ENCODE measurements at places on chromosomes 3 and 15.

DNA sequence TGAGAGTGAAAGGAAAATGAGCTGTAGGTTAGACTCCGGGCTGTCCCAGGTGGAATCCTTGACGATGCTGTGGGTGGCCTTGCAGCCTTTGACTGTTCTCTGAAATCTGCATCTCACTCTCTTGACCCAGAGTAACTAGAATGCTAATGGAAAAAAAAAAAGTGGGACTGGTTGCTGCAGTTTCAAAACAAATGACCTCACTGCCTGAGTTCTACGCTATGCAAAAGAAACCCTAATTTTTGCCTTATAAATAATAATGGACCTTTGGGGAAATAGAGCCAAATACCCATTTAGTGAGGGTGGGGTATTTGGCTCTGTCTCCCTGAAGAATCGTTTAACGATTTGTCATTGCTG, 309.7 kb upstream of the C2CD4B start:
- DNase-seq = no peak

GRCh38 chr3:191492601-191493000, 31.6 kb downstream of the PYDC2 start:
- no peak for DNase-seq

GRCh38 chr3:110814170-110815007, 257.2 kb upstream of the NECTIN3 start:
- DNase-seq = peak; percentile 25

DNA sequence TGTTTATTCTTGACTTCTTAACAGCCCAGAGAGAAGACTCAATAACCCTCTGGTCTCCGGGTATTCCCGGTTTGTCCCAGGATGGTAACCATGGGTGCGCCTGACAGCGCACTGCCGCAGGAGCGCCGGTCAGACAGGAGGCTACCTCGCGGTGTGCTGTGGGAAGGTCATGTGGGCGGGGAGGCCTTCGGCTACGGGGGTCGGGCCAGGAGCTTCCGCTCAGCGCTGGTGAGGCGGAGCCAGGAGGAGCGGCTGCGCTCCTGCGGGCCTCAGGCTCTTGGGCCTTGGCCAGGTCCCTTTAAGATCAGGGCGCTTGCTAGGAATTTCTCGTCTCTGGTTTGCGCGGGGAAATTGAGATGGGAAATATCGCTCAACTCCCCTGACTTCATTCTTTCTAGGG, 182.3 kb upstream of the NDN start:
- no peak for DNase-seq

GRCh38 chr3:30401971-30402370, 204.4 kb upstream of the TGFBR2 start:
- no peak for DNase-seq

GRCh38 chr3:107978131-107979055, 112.4 kb downstream of the CD47 start:
- DNase-seq = no peak

GRCh38 chr3:115156046-115156654, 9.1 kb upstream of the ZBTB20 start:
- no peak for DNase-seq

GRCh38 chr3:38644662-38645053, 4.8 kb downstream of the SCN5A start:
- DNase-seq = no peak

DNA sequence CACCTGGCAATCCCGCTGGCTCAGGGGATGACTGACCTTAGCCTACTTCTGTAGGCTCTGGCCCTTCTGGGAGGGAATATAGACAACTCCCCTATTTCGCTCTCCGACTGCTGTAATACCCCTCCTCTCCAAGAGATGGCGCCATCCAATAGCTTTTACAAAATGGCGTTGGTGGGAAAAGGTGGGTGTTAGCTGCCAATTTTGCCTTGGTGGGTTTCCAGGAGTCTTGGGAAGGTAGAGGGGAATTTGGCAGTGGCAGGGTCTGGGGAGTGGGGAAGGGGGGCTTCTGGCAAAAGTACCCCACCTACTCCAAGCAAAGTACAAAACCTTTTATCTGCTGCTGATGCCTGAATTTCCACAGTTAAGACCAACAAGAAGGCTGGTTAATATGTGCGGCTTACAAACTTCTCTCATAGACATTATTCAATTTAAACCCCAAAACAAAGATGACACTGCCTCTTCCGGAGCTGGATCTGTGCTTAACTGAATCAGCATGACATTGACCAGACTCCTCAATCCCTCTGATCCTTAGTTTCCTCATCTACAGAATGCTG, 62.1 kb downstream of the RASGRF1 start:
- no peak for DNase-seq

- DNase-seq = no peak
These were observed 24.9 kb downstream of the BLM start for GRCh38 chr15:90742087-90742486.
